ENCODE measurements at places on chromosomes 1 and 21. TPM values are rescaled to one million over a fixed set of nuclear protein-coding genes. Genes with fewer than 3 reads are reported as not detected.

FCGR2B gene
- not detected for total RNA-seq

TESK2 gene
- 5.1 TPM for total RNA-seq

DAP3 gene
- total RNA-seq = 167 TPM

CDCA8 gene
- total RNA-seq = 34.4 TPM

ABCG1 gene
- 2.3 TPM for total RNA-seq

OLFML3 gene
- total RNA-seq = 0.31 TPM

CRP gene
- not detected for total RNA-seq

CFAP141 gene
- total RNA-seq = not detected

FAM163A gene
- not detected for total RNA-seq

ELAPOR1 gene
- not detected for total RNA-seq

KRTAP12-3 gene
- total RNA-seq = not detected

HRNR gene
- total RNA-seq = not detected

GRHL3 gene
- 3.0 TPM for total RNA-seq

CXADR gene
- total RNA-seq = 11.7 TPM

CHRNB2 gene
- 0.04 TPM for total RNA-seq

TRIM67 gene
- total RNA-seq = not detected

NTNG1 gene
- 0.31 TPM for total RNA-seq

TCEA3 gene
- 1.8 TPM for total RNA-seq

DLGAP3 gene
- not detected for total RNA-seq

CELSR2 gene
- total RNA-seq = 16.9 TPM

CHIA gene
- not detected for total RNA-seq

APCS gene
- not detected for total RNA-seq

CCDC190 gene
- not detected for total RNA-seq

PALMD gene
- total RNA-seq = 5.4 TPM

NCF2 gene
- total RNA-seq = 1.5 TPM

ASPM gene
- 27.5 TPM for total RNA-seq

KCNQ4 gene
- total RNA-seq = 0.08 TPM

PADI2 gene
- not detected for total RNA-seq

DNAH14 gene
- 20.0 TPM for total RNA-seq

OR2M3 gene
- not detected for total RNA-seq

ASCL5 gene
- total RNA-seq = not detected

CD1E gene
- total RNA-seq = not detected

TMEM59 gene
- total RNA-seq = 119 TPM

PBX1 gene
- 0.86 TPM for total RNA-seq

ERICH3 gene
- total RNA-seq = not detected

OR2T33 gene
- not detected for total RNA-seq

LIX1L gene
- 25.0 TPM for total RNA-seq

GBP6 gene
- total RNA-seq = 0.61 TPM

EFCAB7 gene
- 3.2 TPM for total RNA-seq

All from hair follicular keratinocyte (primary cell).